ENCODE measurements at places on chromosomes 5 and 9.

DNA sequence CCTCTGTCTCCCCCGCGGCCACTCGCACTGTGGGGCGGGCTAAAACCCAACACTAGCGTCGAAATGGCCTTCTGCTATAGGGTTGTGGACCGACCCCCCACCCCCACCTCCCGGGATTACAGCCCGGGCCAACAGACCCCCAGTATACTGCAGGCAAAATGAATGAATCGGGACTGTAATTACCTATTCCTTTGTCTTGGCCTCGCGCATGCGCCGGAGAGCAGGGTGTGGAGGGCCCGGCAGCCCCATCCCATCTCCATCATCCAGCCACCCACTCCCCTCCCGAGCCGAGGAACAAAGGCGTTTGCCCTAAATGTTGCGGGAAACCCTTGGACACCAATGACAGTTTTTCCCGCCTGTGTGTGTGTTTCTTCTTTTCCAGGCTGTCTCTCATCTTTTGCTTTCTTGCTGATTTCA is 1.6 kb downstream of the BASP1 start:
- no peak for DNase-seq

DNA sequence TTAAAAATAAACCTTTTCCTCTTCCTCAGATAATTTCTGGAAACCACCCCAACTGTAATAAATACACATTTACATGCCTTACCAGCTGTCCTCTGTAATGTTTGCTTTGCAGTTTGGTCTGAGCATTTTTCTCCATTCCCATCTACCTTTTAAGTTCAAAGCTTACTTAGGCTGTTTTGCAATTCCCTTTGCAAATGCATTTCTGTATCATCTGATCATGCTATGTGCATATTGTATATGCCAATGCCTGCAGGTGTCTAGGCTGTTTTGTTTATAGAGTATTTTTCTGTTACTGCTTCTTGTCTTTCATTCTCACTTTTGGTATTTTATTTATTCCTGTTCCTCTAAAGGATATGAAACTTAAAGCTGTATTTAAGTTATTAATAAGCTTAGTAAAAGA is 86.3 kb downstream of the SLC44A1 start:
- DNase-seq = no peak

DNA sequence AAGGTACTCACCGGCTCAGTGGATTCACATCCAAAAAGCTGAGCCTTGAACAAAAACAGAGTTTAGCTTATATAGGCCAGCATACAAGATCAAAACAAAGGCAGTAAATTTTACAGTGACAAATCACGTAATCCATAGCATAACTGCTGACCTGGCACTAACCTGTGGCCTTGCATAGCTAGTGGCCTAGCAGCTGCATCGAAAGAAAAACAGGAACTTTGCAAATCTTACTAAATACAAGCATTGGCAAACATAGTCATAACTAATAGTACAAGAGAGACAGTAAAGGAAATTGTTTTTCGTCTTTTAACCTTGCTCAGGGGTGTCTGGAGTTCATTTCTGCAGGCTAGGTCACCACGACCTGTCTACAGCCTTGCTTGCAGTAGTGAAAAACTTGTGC is 4.8 kb downstream of the HSDL2 start:
- no peak for DNase-seq

DNA sequence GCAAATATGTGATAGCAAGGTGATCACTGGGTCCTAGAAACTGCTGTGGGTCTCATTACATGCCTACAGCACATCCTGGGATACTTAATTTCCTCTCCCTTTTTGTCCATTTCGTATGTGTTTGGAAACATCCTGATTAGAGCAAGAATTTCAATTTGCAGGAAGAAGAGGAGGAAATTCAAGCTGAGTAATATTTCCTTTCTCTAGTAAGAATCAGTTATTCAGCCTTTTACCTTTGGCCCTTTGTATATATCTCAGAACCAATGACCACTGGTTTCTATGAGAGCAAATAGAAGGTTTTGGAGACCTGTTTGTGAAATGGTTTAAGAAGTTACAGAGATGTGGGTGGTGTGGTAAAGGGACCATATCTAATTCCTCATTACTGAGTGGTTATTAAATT is 171.6 kb downstream of the RMI1 start:
- DNase-seq = no peak

GRCh38 chr9:132773764-132774339 is 103.6 kb downstream of the GTF3C4 start:
- no peak for DNase-seq

GRCh38 chr5:39173069-39173468 is 46.3 kb downstream of the FYB1 start:
- DNase-seq = no peak

GRCh38 chr9:116271340-116271739 is 117.7 kb downstream of the PAPPA start:
- no peak for DNase-seq

GRCh38 chr5:61563401-61563800 is 231.3 kb downstream of the ZSWIM6 start:
- no peak for DNase-seq

GRCh38 chr9:133305731-133306130 is 30.3 kb downstream of the SURF6 start:
- DNase-seq = no peak

- no peak for DNase-seq
Measured at GRCh38 chr9:214648-215493, at the start of gene DOCK8. DOCK8 (plus strand) TSS chr9:214865; CDS start chr9:214977, 112 bp downstream.

GRCh38 chr5:148811756-148812155 is 14.7 kb upstream of the ADRB2 start:
- no peak for DNase-seq

DNA sequence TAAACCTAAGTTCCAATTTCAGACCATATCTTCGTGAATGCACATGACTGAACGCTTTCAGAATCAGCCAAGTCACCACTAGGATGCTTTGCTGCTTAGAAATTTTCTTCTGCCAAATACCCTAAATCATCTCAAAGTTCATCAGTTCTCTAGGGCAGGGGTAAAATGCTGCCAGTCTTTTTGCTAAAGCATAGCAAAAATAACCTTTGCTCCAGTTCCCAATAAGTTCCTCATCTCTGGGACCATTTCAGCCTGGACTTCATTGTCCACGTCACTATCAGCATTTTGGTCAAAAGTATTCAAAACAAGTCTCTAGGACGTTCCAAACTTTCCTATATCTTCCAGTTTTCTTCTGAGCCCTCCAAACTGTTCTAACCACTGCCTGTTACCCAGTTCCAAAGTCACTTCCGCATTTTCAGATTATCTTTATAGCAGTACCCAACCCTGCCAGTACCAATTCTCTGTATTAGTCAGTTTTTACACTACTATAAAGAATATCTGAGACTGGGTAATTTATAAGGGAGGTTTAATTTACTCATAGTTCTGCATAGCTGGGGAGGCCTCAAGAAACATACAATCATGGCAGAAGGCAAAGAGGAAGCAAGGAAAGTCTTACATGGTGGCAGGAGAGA is 74.8 kb downstream of the NR3C1 start:
- DNase-seq = no peak

DNA sequence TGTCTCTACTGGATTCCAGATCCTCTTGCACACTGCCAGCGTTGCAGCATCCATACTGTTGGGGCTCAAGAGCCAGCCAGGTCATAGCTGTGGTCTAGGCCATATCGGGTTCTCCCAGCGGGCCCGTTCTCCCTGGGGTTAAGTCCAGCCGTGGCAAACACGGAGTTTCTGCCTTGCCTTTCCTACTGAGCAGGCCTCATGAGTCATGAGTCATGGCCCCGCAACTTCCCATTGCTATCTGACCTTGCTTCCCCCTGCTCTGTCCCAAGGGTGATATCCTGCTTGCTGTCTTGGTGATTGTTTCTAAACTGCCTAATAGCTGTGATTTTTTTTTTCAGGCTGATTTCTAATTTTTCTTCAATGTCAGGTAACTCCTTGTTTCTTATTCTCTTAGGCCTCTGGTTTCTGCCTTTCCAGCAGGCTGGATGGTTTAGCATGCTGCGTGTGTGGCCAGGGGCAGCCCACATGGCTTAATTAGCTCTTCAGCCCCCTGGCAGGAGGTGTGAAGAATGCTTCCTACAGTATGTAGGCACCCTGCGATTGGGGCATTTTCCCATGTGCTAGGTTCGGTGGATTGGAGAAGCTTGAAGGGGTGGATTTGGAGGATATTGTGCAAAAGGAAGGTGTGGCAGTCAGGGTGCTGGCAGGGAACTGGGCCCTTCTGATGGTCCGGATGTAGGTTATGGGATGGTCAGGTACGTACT is 18.7 kb downstream of the DAPK1 start:
- DNase-seq = no peak

- no peak for DNase-seq
Measured at GRCh38 chr9:19940811-19941535, 152.1 kb upstream of the SLC24A2 start.

GRCh38 chr9:121082075-121082474 is 7.3 kb downstream of the CNTRL start:
- no peak for DNase-seq

GRCh38 chr5:14272548-14273205 is 129.5 kb downstream of the TRIO start:
- no peak for DNase-seq

GRCh38 chr5:77322406-77322805 is 111.9 kb downstream of the PDE8B start:
- DNase-seq = no peak

DNA sequence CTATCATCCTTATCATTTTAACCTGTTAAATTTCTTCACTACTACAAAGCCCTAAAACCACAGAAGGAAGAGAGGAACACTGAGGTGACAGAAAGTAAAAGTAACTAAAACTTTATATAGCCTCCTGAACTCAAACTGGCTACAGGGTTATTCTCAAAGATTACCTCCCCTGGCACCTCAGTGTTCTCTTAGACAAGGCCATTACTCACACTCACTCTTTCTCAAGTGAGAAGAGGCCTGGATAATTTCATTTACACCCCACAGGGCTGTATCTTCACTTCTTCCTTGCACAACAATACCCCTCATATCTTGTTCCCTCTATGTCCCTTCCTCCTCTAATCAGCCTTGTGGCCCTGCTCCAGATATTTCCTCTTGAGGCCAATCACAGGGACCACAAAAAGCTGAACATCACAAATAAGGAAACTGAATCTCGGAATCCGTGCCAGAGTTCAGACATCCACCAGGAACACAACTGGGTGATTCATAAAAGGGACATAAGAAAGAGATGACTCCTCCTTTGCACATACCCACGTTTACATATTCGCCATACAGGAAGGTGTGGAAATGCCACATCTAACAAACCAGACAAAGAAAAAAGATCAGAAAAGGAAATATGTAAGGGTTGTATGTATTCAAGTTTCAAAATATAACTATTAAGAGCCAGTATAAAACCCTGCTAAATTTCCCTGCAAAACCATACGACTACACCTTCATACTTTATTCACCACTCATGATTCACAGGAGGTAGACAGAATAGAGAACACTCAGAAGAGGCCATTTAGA is 1.7 kb upstream of the KLHL3 start:
- no peak for DNase-seq

GRCh38 chr5:151449297-151449696 is 1.9 kb downstream of the SLC36A1 start:
- no peak for DNase-seq

DNA sequence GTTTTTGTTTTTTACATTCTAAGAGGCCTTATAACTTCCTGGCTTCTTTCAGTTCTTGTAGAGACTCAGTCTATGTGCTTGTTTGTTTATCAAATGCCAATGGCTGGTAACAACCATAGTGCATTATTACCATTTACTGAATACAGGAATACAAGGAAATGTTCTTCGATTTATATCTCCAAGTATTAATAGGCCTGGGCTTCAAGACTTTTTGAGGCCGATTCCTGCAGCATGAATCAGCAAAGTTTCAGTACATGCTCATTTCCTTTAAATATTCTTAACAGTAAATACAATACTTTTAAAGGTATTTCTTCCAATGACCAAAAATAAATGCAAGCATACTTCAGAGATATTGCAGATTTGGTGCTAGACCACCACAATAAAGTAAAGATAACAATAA is 535.3 kb downstream of the EFNA5 start:
- DNase-seq = no peak

DNA sequence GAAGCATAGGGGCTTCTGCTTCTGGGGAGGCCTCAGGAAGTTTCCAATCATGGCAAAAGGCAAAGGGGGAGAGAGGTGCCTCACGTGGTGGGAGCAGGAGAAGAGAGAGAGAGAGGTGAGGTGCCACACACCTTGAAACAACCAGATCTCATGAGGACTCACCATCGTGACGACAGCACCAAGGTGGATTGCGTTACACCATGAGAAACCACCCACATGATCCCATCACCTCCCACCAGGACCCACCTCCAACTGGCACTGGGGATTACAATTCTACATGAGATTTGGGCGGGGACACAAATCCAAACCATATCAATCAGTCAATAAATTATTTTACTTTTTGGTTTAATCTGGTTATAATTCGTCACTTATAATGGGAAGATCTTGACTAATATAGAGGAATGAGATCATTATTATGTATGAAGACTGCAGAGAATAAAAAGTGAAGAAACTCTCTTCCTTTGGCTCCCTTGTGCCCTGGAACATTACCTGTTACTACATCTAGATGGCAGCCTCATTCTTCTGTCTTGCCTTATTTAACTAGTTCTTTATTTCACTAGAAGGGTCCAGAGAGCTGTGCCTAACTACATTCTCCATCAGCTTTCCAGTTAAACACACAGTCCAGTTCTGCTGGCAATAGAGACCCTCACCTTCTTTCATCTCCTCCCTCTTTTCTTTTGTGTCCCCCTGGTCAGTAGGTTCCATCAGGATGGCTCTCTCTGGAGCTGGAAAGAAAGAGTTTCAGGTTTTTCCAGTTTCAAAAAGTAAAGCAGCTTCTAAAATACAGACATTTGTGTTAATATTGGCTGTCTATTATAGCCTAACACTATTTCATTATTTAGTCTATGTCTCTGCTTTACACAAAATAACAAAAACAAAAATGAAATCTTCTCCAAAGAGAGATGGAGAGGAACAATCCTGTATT is 21.7 kb upstream of the SPINK7 start:
- DNase-seq = no peak

DNA sequence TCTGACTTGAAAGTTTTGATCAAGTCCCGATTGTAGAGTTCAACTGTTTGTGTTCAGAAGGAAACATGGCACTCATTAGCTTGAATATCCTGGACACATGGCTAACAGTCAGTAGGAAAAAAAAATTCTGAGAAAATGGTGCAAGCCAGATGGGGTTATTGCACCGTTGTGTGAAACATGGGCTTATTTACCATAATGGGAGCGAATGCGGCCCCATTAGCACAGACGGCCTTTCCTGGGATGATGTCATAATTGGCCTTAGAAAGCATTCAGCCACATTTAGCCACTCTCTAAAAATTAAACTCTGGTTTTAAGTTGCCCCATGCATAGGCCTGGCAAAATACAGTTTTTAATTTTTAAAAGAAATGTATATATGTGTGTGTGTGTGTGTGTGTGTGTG is 112.1 kb downstream of the IRX2 start:
- DNase-seq = no peak

DNA sequence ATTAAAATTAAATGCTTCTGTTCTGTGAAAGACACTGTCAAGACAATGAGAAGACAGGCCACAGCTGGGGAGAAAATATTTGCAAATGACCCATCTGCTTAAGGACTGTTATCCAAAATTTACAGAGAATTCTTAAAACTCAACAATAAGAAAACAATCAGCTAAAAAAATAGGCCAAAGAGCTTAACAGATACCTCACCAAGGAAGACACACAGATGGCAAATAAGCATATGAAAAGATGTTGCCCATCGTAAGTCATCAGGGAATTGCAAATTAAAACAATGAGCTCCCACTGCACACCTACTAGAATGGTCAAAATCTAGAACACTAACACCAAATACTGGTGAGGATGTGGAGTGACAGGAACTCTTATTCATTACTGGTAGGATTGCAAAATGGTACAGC is 10.3 kb downstream of the WNK2 start:
- DNase-seq = no peak
